ENCODE measurements at places on chromosomes 16 and 17. TPM values are rescaled to one million over a fixed set of nuclear protein-coding genes. Genes with fewer than 3 reads are reported as not detected.

GRCh38 chr16:58022601-58023371 is 2.8 kb upstream of the MMP15 start:
- DNase-seq = peak; percentile 11

DNA sequence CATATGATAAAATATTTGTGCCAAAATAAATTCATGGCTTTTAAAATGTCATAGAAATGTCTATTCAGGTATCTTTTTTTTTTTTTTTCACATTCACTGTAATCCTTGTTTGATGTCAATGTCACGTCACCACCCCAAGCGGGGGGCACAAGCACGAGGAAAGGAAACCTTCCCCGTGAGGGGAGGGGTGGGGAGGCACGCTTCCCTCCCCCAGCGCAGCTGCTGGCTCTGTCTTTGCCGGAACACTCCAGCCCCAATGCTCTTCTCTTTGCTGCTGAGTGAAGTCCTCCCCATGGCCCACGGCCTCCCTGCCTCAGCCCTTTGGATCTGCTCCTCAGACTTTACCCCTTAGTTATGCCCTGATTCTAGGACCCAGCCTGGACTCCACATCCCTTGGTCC is 1.5 kb downstream of the SLC35G3 start:
- DNase-seq = no peak

GRCh38 chr17:58492238-58493121 is 4.3 kb upstream of the HSF5 start:
- DNase-seq = no peak

- peak; percentile 68 for DNase-seq
Observed at GRCh38 chr17:79919164-79919585, 79.9 kb upstream of the CBX4 start.

- DNase-seq = no peak
Observed at GRCh38 chr16:3098459-3099394, at the start of gene ZSCAN10. ZSCAN10 (minus strand) TSS chr16:3099294; CDS start chr16:3092937, 6,357 bp downstream.

The NUP85 gene
- 87.8 TPM for total RNA-seq

The NOD2 gene
- total RNA-seq = not detected

The TMEM92 gene
- total RNA-seq = 1.9 TPM

The CISD3 gene
- total RNA-seq = 23.0 TPM
